ENCODE measurements at places on chromosomes 6 and 20.

- no peak for DNase-seq
These were observed 3.2 kb downstream of the INSM1 start for GRCh38 chr20:20371083-20371482.

- no peak for DNase-seq
These were observed 186.5 kb downstream of the PDE7B start for GRCh38 chr6:136037876-136038460.

- DNase-seq, result no peak
These were observed 11.7 kb downstream of the PTPRK start for GRCh38 chr6:128508588-128509296.

GRCh38 chr6:136209496-136209895 lies 40.6 kb downstream of the MTFR2 start:
- no peak for DNase-seq

DNA sequence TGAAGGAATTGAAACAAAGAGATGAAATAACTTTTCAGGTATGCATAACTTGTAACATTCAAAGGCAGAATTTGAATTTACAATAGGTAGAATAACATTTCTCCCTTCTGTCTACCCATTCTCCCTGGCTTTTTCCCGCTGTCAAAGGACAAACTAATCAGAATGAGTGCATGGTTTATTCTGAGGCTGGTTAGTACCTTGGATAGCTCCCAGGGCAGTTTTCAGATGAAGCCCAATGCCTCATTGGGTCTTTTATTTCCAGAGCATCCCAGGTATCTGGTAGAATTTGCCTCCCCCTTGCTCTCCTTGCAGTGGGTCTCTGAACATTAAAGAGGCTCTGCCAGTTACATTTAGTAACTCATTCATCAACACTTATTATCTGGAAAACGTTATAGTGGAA lies 665.5 kb downstream of the BCKDHB start:
- DNase-seq, result no peak

DNA sequence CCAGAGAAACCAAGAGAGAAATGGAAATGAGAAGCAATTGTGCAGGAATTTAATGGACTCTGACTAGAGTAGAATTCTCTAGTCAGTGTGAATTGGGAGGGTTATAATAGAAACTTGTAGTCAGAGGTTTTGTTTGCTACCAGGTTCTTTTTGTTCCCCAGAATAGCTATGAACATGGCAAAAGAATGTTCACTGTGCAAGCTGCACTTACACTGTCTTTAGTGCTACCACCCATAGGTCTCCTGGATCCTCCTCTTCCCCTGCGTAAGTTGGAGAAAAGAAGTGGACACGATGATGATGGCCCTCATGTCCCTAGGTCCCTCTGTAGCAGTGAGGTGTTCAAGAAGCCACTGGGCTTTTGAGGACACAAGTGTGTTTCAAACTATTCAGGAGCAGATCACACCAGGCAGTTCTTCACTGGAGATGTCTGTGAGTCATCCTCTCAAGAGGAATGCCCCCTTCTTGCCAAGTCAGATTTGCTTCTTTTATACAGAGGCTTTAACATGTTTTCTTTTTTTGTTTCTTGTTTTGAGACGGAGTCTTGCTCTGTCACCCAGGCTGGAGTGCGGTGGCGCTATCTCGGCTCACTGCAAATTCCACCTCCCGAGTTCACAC lies 47.6 kb upstream of the SMIM8 start:
- DNase-seq, result no peak

Measured in NCI-H187 treated with DMSO at 0.1 percent for 48 hours (cell line).